Type B pancreatic cell (in vitro differentiated cells): ENCODE measurements at places on chromosomes 2 and 18.

DNA sequence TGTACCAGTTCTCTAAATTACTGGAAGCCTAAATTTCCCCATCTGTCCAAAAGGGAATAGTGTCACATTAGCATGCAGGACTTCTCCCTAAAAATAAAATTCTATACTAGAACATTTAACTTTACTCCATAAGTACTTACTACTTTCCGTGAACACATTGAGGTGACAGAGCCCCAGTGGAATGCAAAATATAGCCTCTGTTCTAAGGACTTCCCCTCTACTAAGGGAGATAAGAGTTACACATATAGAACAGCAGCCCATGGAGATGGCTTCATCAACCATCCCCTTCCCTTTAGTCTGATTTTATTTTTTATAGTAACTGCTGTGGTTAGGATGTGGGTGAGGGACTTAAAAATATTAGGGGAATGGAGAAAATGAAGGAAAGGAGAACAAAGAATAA is 68.9 kb upstream of the STPG4 start:
- DNase-seq, result no peak

- DNase-seq, result no peak
These were observed 49.9 kb downstream of the FAM210A start for GRCh38 chr18:13676471-13676870.

- no peak for DNase-seq
These were observed 15.1 kb downstream of the SLC4A5 start for GRCh38 chr2:74328074-74328473.

- no peak for DNase-seq
These were observed 318.9 kb upstream of the SYT4 start for GRCh38 chr18:43596105-43596712.

GRCh38 chr2:1551905-1552304 is 138.6 kb downstream of the TPO start:
- no peak for DNase-seq

- DNase-seq, result no peak
These were observed 146.5 kb downstream of the CDH2 start for GRCh38 chr18:28030458-28030857.

DNA sequence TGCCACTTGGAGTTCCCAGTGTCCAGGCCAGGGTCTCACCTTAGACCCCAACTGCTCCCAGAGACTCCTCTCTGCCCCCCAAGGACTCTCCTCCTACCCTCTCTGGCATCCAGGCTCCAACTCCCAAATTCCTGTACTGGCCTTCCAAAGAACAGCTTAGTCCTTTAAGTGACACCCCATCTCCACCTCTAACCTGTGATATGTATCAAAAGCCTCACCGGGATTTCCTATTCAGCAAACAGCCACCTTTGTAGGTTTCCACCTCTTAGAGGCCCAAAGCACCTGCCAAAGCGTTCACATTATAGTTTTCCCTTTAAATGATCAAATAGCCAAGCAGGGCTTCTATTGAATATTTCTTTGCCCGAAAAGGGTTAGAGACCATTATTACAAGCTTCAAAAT is 2.7 kb upstream of the COPS8 start:
- no peak for DNase-seq

DNA sequence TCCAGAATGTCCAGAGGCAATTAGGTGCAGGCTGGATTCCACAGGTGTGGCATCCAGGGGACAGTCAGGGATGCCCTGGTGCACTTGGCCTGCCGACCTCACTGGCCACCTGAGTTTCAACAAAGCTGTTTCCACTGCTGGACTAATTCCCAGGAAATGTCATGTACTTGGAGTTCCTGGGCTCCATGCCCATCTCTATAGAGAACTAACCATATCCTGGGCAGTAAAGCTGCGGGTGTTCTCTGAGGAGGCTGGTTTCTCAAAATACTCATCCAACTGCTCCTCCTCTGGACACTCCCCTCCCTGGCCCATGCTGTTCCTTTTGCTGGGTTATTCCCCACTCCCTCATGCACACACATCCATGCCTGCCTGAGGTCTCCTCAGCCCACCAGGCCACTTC is 161.9 kb upstream of the SKOR2 start:
- DNase-seq, result no peak

DNA sequence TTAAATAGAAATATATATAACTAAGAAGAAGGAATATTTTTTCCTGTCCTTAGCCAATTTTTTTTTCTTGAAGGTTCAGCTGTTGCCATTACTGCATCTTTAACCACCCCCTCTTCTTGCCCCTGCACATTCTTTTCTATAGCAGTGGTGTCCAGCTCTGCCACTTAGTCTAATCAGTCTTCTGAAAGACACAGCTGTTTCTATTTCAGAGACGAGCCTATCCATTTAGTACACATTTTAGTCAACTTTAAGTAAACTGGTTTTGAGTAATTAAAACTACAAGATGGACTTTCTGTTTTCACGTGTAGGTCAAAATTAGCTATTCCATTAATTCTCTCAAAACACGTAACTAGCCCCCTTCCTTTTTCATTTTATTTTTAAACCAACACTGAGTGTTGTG is 21.0 kb downstream of the SPOPL start:
- no peak for DNase-seq

DNA sequence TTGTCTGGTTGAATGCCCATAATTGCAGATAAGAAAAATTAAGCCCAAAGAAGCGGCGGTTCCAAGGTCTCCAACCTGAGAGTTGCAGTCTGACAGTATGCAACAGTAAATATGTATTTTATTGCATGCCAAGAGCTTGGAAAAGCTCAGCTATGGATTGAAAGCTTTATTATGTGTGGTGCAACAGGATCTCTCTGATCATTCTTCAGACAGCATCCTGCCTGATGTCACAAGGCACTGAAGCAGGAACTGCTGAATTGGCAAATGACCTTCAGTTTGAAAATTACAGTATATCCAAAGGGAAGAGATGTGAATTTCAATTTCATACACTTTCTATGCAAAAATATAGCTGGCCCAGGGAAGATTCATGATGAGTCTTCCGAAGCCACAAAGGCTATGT is 42.5 kb downstream of the DOCK10 start:
- DNase-seq, result no peak

GRCh38 chr2:56347881-56348280 is 164.1 kb downstream of the CCDC85A start:
- no peak for DNase-seq

DNA sequence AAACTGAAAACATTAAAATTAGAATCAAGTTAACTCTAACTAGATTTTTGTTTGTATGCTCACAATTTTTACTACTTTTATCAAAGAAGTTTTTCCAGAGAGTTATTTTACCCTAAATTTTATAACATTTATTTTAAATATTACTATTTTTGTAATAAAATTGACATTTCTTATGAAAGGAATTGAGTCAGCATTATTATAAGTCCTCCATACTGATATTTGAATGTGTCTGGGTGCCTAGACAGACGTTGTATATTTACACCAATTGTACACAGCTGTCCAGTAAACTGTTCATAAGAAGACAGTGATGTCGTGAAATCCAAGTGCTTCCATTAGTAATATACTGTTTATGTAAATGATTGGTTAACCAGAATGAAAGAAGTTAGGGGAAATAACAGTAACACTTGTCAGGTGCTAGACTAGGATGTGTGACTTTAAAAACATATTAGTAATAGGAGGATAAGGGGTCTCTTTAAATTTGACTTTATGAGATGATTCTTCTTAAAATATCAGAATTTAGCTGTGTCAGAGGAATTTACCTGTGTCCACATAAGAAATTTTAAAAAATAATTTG is 73.7 kb downstream of the TANK start:
- DNase-seq, result no peak

GRCh38 chr18:13558124-13558523 is 168.2 kb downstream of the FAM210A start:
- no peak for DNase-seq

- no peak for DNase-seq
These were observed 207.0 kb downstream of the HNMT start for GRCh38 chr2:138171244-138171643.

GRCh38 chr2:42449163-42450087 is 44.4 kb downstream of the KCNG3 start:
- no peak for DNase-seq
